ENCODE measurements at places on chromosomes 4 and X.

DNA sequence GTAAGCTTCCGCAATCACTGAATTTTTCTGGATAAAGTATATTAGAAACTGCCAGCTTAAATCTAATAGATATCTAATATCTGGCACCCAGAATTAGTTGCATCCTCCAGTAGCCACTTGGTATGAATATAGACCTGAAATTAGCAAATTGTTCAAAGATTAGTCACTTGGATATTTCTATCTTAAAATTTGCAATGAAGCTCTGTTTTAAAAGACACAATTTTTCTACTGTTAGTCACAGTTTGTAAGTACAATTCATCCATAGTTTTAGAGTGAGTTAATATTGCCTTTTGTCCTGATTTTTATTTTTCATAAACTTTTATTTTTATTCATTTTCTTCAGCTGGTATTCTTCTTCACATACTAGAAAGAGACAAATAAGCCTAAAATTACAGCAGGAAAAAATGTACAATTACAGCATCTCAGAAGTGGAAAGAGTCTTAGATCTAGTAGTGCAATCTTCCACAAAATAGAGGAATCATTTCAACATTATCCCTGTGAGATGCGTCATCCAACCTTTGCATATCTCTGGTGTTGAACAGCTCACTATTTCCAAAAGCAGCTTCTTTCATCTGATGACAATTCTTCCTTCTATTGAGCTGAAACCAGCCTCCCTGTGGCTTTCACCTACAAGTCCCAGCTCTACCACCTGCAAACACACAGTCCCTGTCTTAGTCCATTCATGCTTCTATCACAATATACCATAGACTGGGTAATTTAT lies 190.0 kb upstream of the AR start:
- DNase-seq, result no peak

DNA sequence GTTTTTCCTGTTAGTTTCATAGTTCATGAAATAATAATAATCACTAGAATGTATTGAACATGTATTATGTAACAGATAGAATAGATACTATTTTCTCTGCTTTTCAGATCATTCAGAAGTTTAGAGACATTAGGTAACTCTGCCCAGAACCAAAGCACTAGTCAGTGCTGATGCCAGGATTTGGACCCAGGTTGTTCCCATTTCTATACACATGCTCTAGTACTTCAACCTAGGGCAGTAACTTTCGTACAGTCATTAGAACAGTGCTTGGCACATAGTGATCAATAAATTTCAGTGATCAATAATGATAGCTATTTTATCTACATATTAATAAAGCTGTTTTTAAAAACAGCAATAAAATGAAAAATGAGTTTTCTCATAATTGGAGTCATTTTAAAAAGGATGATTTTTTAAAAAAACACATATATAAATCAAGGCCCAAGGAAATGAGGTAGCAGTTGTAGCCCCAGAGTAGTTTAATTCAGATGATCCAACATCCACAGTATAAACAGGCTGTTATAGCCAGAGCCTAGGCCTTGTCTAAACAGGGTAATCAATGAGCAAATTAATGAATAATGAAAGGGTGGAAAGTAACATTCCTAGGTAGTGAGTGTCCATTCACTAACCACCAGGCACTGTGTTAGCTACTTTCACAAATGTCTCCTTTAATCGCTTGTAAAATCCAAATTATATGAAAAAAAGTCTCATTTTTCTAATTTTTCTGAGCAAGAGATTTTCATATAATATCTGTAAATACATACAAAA lies 25.6 kb downstream of the TXK start:
- no peak for DNase-seq

- DNase-seq, result no peak
Observed at GRCh38 chr4:40749717-40750460, at the start of gene NSUN7. TSS of gene NSUN7 (plus strand) at chr4:40749955. CDS start at chr4:40750694, 739 bp downstream.

GRCh38 chr4:146329050-146329716 lies 114.8 kb downstream of the REELD1 start:
- DNase-seq, result no peak

- no peak for DNase-seq
Observed at GRCh38 chr4:67929426-67929825, 33.9 kb downstream of the TMPRSS11A start.

GRCh38 chr4:145643295-145643694 lies 24.1 kb downstream of the MMAA start:
- DNase-seq, result no peak

GRCh38 chrX:96776966-96777365 lies 92.3 kb downstream of the DIAPH2 start:
- DNase-seq, result no peak

- DNase-seq, result no peak
Observed at GRCh38 chr4:56241500-56241899, 145.8 kb downstream of the AASDH start.

DNA sequence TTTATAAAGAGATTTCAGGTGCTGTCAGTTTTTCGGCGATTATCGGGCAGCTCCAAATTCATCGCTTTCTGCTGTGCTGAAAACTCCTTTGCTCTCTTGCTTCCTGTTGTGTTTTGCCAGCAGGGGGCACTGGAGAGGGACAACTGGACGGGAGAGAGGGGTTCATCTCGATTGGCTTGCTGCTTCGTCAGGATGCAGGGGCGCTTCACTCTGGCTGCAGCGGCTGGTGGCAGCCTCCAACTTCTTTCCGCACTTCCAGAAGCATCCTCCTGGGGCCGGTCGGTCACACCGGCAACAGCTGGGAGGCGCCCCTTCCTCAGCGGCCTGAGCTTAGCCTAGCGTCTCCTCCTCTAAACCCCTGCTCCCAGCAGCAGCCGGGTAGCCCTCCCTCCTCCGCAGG lies 29.5 kb downstream of the MSL3 start:
- DNase-seq, result peak; percentile 71

DNA sequence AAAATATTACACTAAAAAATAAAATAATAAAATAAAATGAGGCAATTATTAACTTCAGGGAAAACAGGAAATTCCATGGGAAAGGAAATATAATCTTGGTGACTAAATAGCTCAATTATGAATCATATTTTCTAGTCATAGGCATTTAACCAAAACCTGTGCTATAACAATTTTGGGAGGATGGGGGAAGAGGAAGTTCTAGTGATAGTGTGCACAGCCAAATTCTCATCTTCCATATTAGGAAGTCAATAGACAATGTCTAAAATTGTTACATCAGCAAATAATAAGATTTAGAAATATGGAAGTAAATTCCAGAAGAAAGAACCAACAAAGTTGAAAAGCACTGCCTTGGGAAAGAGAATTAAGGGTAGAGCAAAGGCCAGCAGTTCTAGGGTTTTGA lies 2.8 kb downstream of the AWAT2 start:
- DNase-seq, result no peak

DNA sequence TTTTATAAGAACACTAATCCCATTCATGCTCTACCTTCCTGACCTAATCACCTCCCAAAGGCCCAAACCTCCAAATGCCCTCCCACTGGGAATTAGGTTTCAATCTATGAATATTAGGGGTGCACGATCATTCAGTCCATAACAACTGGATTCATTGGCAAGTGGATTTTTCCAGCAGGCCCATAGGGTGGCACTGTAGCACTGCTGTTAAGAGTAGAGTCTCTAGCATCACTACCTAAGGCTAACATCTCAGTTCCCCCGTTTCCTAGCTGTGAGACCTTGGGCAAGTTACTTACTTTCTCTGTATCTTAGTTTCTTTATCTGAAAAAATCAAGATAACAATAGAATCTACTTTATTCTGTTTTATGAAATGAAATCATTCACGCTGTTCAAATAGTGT lies 315.8 kb downstream of the STIM2 start:
- no peak for DNase-seq

DNA sequence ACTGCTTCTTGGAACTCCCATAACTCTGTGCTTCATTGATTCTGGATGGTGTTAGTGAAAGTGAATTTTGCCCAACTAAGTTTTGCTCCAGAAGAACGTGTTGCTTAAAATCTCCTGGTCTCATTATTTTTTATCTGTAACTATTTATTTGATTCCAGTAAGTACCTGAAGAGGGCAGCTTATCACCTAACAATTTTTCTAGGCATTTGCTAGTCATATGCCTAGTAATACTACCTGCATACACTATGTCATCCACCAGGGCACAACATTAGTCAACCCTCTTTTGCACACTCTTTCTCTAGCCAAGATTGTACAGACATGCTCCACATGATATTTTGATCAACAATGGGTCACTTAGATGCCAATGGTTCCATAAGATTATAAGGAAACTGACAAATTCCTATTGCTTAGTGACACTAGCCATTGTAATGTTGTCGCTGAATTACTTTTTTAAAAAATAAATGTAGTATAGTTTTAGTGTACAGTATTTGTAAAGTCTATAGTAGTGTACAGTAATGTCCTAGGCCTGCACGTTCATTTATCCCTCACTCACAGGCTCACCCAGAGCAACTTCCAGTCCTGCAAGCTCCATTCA lies 499.9 kb upstream of the AADAT start:
- DNase-seq, result no peak

DNA sequence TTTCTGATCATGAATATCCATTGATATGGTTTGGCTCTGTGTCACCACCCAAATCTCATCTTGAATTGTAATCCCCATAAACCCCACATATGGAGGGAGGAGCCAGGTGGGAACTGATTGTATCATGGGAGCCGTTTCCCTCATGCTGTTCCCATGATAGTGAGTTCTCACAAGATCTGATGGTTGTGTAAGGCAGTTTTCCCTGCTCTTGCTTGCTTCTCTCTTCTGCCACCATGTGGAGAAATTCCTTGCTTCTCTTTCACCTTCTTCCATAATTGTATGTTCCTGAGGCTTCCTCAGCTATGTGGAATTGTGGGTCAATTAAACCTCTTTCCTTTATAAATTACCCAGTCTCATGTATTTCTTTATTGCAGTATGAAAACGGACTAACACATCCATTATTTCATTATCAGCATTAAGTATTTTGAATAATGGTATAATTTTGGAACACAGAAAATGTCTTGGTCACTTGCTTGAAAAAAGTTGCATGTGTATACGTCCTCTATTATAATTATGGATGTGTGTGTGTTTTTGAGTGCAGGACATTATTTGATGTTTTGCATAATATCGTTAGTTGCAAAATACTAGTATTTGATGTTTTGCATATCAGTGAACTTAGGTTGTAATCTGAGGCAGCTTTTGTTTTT lies 334.6 kb downstream of the PCDH10 start:
- DNase-seq, result no peak

DNA sequence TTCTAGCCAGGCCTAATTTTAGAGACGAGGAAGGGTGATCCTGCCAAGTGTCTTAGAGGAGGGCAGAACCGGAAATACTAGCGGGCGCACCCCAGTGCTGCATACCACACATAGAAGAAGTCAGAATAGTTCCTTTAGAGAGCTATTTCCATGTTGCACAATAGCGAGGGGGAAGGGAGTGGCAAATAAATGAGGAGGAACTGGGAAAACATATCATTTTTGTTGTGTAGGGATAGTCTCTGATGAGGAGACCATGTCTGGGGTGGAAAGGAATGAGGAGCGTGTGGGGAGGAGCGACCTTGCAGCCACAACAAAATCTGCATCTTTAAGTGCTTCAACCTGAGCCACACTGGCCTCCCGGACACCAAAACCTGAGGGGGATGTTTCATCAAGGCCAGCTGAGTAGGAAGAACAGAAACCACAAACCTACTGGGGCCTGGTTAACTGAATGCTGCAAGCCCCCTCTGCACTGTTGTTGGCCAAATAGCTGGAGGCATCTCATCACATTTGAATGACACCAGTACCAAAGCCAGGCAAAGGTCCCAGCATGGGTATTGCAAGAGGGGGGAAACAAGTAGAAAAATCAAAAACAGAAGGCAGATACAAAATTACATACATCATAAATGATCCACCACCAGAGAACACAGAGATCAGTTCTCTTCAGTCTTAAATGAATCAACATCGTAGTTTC lies 26.7 kb upstream of the C1QTNF7 start:
- no peak for DNase-seq

GRCh38 chr4:1722551-1723118 lies 1.3 kb downstream of the TACC3 start:
- DNase-seq, result no peak

DNA sequence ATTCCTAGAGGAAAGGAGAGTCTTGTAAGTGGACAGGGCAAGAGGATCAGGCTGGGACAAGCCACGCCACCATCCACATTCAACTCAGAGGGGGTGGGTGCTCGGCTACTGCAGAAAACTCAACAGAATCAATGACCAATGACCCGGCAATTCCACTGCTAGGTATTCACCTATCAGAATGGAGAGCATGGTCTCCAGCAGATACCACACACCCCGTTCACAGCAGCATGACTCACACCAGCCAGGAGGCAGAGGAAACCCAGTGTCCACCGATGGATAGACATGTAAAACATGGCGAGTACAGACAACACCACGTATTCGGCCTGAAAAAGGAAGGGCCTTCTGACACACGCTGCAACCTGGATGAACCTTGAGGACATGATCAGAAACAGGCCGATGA lies 175.9 kb downstream of the AFAP1 start:
- no peak for DNase-seq

DNA sequence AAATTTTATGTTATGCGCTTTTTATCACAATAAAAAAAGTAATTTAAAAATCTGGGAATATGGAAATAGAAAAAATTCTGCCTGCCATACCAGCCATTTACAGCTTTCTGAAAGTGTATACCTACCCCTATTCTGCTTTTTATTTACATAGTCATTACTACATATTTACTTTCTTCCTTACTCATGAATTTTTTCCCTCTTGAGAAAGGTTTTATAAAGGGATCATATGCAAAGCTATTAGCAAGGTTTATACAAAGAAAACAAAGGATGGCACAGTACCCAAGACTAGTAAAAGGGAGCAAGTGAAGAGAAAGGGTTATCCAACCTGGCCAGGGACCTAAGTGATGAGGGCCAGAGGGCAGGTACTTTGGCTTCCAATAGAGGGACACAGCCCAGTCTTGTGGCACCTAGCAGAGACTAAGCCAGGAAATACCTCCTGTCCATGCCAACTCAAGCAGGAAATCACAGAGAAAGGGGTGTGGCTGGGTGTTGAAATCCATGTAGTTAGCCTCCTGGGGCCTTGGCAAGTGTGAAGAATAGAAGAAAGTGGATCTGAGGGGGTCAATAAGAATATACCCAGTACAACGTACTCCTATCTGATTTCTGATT lies 207.3 kb upstream of the VEGFC start:
- no peak for DNase-seq

- DNase-seq, result no peak
Observed at GRCh38 chr4:26557164-26557563, 26.7 kb upstream of the TBC1D19 start.

DNA sequence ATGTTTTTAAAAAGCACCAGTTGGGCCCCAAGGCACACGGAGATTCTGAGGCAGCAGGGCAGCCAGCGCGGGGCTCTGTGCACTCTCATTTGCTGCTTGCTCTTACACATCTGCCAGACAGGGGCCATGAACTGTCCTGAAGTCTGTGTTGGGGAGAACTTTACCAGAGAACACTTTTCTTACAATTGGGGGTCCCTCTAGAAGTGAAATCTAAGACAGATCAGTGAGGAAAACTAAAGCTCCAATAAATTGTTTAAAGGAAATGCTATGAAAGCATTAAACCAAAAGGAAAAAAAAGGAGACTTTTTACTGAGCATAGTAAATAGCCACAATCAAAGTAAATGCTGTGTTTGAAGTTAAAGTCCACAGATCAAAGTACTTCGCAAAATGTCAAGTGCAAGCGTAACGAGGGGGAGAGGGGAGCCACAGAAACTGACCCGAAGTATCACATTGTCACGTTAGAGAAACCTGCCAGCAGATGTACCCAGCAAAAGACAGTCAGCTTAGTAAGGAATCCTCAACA lies 37.8 kb downstream of the SORBS2 start:
- no peak for DNase-seq

All from stimulated activated CD4-positive, alpha-beta T cell treated with anti-CD3 and anti-CD28 coated beads, Interleukin-15, amount 100 ng/mL, for 48 hours (primary cell).